ENCODE measurements at places on chromosomes 1 and 21.

DNA sequence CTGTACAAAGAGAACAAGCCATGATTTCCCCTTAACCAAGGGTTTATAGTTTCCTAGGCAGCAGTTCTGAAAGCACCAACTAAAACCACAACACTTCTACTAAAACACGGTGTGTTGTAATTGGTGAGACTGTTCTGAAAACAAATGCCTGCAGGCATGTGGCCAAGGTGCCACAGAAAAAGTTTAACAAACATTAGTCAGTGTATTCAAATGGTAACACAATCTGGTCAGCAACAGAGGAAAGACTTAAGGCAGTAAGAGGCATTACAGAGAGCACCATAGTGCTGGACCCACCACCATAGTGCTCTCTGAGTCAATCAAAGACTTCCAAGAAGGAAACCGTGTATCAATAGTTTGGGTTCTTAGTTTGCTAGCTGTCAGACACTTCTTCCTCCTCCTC, 16.7 kb downstream of the SNIP1 start:
- DNase-seq, result no peak

DNA sequence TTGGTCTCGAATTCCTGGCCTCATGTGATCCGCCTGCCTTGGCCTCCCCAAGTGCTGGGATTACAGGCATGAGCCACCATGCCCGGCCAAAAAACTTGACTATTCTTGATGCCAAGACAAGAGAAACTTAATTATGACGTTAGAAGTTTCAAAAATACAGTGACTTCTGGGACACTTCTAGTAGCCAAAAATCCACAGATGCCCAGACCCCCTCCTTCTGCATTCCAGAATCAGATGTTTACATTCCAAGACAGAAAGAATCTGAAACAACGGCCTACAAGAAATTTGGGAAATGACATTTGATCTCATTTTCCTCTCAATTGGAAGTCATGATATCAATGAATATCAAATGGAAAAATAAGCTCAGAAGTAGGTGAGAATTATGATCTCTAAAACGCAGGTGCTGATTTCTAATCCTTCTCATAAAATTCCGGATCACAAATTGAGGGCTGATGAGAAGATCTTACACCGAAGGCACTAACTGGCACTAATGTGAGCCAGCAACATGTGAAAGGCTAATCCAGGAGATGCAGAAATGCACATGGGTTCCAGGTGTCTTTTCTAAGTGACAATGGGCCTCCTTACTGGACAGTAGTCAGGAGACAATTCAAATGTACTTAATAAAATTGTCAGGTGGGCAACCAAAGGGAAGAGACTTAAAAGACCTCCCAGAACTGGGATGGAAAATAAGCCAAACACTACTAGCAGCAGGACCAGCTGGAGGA, 5.5 kb downstream of the RAB29 start:
- DNase-seq, result no peak

DNA sequence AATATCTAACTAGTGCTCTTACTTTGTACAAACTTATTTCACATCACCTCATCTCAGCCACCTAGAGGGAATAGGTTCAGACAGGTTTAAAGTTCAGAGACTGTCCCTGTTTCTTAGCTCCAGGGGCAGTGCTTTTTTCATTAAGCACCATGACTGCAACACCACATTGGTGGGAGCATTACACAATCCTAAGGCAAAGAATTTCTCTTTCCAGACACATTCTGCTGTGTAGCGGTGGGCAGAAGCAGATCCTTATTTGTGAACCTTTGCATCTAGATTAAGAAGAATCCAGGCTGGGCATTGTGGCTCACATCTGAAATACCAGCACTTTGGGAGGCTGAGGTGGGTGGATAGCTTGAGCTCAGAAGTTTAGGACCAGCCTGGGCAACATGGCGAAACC, 16.1 kb downstream of the LCA5L start:
- DNase-seq, result no peak

- no peak for DNase-seq
These were observed 97.4 kb downstream of the CENPF start for GRCh38 chr1:214700437-214700836.

GRCh38 chr1:210496063-210496462, 167.4 kb downstream of the HHAT start:
- no peak for DNase-seq

GRCh38 chr1:146031476-146031875, 9.9 kb upstream of the HJV start:
- no peak for DNase-seq

DNA sequence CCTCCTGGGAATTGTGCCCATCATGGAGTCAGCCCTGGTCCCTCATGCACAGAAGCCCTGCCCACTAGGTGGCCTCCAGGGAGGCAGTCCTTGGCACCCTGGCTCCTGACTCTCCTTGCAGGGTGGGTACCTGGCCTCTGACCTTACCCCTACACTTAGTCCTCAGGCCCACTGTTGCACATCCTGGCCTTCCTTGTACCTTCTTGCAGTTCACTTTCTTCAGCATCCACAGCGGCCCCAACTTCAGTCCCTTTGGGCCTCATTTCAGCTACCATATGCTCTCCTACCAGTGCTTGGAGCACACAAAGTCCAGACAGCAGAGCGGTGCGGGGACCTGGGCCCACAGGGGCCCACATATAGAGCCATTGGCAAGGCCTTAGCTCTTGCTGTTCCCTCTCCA, 19.2 kb upstream of the PARP1 start:
- no peak for DNase-seq

- no peak for DNase-seq
These were observed 439.1 kb downstream of the PLA2G4A start for GRCh38 chr1:187267827-187268226.
